CD4-positive, CD25-positive, alpha-beta regulatory T cell (primary cell): ENCODE measurements at places on chromosomes 5 and 9. TPM values are rescaled to one million over a fixed set of nuclear protein-coding genes. Genes with fewer than 3 reads are reported as not detected.

GDNF gene
- not detected for polyA plus RNA-seq

ARHGEF28 gene
- polyA plus RNA-seq: not detected

RGMB gene
- polyA plus RNA-seq: 3.9 TPM

ITK gene
- polyA plus RNA-seq: 222 TPM

PLAC8L1 gene
- not detected for polyA plus RNA-seq

CLIC3 gene
- polyA plus RNA-seq: 0.38 TPM

HEMGN gene
- polyA plus RNA-seq: 7.0 TPM

GRIA1 gene
- polyA plus RNA-seq: not detected

FGF18 gene
- polyA plus RNA-seq: not detected

OR13D1 gene
- not detected for polyA plus RNA-seq

FCN2 gene
- not detected for polyA plus RNA-seq

MARCOL gene
- not detected for polyA plus RNA-seq

LHX6 gene
- polyA plus RNA-seq: not detected

SAP30L gene
- 47.3 TPM for polyA plus RNA-seq

ADAMTS12 gene
- not detected for polyA plus RNA-seq

CA9 gene
- polyA plus RNA-seq: not detected

F2RL2 gene
- polyA plus RNA-seq: 0.88 TPM
